ENCODE measurements at places on chromosomes 11 and 22.
A peak's percentile ranks its signal among the peaks of the same experiment; 100 is the strongest.

DNA sequence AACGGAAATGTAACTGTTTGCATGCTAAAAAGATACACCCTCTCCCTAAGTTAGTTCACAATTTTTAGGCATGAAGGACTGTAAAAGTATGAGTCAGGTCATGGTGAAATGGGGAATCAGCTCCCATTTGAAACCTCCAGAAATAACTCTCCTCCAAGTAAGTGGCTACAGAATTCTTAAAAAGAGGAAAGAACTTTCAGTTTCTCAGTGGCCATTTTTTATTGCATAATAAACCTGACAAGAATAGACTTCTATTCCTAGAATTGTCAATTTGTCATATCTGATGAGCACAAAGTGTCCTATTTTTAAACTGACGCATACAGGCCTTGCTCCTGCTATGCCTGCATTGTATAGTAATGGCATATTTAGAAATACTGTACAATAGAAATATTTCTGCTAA, 612.2 kb downstream of the CNTN5 start:
- H3K27me3 ChIP-seq, result no peaks in the 10 kb centered on the region
- peak overlapping the region; percentile 36 for H3K27ac ChIP-seq

- H3K4me1 ChIP-seq, result peaks cover 24% of the 10 kb centered on the region
- no peak overlapping the region for H3K27ac ChIP-seq
- DNase-seq, result peak; percentile 76
These were observed 21.9 kb downstream of the SUN2 start for GRCh38 chr22:38733724-38734381.

- H3K27ac ChIP-seq, result no peak overlapping the region
- no peaks in the 10 kb centered on the region for H3K4me1 ChIP-seq
- H3K27me3 ChIP-seq, result no peaks in the 10 kb centered on the region
- no peak for DNase-seq
- H3K4me3 ChIP-seq, result no peak overlapping the region
These were observed 49.9 kb downstream of the ALX4 start for GRCh38 chr11:44260081-44260480.

DNA sequence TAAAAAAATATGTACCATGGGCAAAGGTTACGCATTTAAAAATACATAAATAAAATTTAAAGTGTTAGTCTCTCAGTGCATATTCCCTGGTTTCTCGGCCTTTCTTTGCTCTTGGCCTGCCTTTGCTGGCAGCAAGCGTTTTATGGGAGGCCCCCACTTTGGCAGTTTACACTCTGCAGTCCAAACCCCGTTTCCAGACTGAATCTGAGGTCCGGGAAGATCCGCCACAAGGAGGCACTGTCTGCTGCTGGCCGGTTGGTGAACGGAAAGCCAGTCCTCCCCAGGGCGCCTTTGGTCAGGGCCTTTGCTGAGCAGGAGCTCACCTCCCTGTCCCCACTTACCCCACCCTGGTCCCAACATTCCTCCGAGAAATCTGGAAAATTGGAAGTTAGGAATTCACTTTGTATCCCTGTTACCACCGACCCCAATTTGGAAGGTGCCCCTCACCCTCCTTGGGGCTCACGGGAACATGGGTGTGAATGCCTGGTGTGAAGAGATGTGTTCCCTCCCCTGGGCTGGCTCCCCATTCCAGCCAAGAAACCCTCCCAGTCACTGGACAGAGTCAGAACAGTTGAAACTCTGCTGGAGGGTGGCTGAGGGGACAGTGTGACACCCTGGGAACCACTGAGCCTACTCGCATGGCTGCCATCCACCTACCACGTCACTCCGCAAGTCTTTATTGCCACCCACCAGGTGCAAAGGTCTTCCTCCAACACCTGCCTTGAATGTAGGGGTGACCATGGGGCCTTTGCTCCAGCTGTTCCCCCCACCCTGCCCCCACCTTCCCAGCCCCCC, 9.4 kb upstream of the SF1 start:
- no peak overlapping the region for H3K4me3 ChIP-seq
- no peak overlapping the region for H3K27ac ChIP-seq
- H3K27me3 ChIP-seq, result no peaks in the 10 kb centered on the region
- peak; percentile 83 for DNase-seq
- H3K36me3 ChIP-seq, result peaks cover 12% of the 10 kb centered on the region

GRCh38 chr11:103940551-103940950, 95.9 kb upstream of the DDI1 start:
- DNase-seq, result no peak
- no peak overlapping the region for H3K4me3 ChIP-seq
- no peak overlapping the region for H3K27ac ChIP-seq
- H3K36me3 ChIP-seq, result no peaks in the 10 kb centered on the region

GRCh38 chr11:122656073-122656630, 630 bp downstream of the UBASH3B start:
- DNase-seq, result peak; percentile 37
- H3K36me3 ChIP-seq, result no peaks in the 10 kb centered on the region
- H3K4me3 ChIP-seq, result peak overlapping the region; percentile 34

DNA sequence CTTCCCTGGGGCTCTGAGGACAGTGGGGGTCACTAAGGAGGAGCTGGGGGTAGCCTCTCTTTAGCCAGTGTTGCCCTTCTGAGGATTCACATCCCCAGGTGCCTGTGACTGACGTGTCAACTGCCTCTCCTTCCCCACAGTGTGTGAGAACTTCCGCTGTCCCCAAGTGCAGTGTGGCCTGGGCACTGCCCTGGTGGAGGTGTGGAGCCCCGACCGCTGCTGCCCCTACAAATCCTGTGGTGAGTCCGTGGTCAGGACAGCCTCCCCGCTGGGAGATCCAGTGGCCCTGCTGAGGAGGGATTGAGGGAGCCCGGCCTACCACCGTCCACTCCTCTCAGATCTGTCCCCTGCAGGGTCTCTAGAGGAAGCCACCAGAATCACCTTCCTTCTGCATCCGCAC, 81.1 kb upstream of the MYOD1 start:
- H3K27ac ChIP-seq, result no peak overlapping the region
- H3K27me3 ChIP-seq, result no peaks in the 10 kb centered on the region
- H3K36me3 ChIP-seq, result no peaks in the 10 kb centered on the region
- DNase-seq, result no peak

DNA sequence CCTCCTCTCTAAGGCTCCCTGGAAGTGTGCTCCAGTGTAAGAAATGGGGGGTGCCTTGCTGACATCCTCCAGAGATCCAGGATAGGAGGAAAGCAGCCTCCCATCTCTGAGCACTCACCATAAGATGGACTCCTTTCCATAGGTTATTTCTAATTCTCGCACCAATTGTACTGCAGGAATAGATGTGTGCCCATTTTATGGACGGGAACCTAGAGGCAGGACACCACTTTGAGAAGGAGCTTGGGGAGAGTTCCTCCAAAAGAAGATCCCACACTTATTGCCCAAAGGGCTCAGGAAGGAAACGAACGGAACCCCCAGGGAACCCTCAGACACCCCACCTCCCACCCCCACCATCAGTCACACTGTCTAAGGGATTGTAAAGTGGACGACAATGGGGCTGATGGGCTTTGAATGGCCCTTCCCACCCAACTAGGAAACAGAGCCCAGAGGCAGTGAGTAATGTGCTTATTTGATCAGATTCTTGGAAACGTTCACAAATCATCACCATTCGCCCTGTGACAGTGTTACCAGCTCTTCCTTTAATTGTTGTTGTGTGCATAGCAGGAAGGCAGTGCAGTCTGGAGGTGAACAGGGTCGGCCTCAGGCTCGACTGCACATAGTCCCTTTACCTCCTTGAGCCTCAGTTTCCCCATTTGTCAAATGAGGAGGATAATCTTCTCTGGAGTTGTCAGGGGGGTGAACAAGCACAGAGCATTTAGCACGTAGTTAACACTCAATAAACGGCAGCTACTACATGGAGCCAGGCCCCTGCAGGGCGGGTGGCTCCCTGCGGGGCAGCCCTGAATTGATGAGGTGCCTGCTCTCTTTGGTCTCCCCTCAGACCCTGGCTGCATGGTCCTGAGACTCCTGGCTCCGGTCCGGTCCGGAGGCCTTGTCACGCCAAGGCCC, 8.4 kb upstream of the MN1 start:
- no peak for DNase-seq
- H3K4me1 ChIP-seq, result no peaks in the 10 kb centered on the region
- no peaks in the 10 kb centered on the region for H3K27me3 ChIP-seq
- H3K4me3 ChIP-seq, result no peak overlapping the region
- no peak overlapping the region for H3K27ac ChIP-seq

GRCh38 chr11:129308241-129308865, 67.3 kb upstream of the BARX2 start:
- no peak overlapping the region for H3K4me3 ChIP-seq
- H3K36me3 ChIP-seq, result no peaks in the 10 kb centered on the region
- H3K27me3 ChIP-seq, result peaks cover 5% of the 10 kb centered on the region

GRCh38 chr11:63611395-63611747, 2.9 kb downstream of the PLAAT3 start:
- no peak overlapping the region for H3K4me3 ChIP-seq
- no peak for DNase-seq
- H3K27me3 ChIP-seq, result no peaks in the 10 kb centered on the region
- H3K4me1 ChIP-seq, result peaks cover 24% of the 10 kb centered on the region

- DNase-seq, result no peak
- H3K4me3 ChIP-seq, result no peak overlapping the region
- peaks cover 36% of the 10 kb centered on the region for H3K4me1 ChIP-seq
- H3K27ac ChIP-seq, result no peak overlapping the region
- no peaks in the 10 kb centered on the region for H3K36me3 ChIP-seq
These were observed 48.0 kb downstream of the ME3 start for GRCh38 chr11:86624366-86624765.

- H3K36me3 ChIP-seq, result no peaks in the 10 kb centered on the region
- no peaks in the 10 kb centered on the region for H3K27me3 ChIP-seq
- no peak for DNase-seq
These were observed 320.5 kb downstream of the AASDHPPT start for GRCh38 chr11:106397787-106398501.

DNA sequence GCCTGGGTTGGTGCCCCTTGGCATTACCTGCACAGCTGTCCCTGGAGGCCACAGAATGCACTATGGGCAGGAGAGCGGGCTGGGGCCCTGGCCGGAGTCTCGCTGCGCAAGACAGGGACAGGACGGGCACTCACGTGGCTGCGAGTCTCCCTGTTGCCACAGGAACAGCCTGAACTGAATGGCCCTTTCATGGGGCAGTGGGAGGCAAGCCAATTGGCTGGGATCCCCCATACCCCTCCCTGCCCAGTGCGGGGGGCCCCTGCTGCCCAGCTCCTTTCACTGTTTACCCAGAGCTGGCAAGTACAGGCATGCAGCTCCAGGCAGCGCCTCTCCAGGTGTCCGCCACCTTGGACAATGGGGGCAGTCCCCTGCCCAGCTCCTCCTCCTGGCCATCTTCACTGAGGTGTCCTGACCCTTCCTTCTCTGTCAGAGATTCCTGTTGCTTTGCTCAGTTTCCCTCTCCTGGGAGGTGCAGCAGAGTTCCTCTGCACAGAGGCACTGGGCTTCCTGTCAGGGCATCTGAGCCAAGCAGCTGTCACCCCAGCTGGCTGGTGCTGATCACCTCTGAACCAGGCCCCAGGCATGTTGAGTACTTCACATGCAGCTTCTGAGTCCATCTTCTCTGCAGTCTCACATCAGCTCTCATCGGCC, 5.2 kb downstream of the USP2 start:
- H3K36me3 ChIP-seq, result no peaks in the 10 kb centered on the region
- peak overlapping the region; percentile 92 for H3K27ac ChIP-seq
- H3K27me3 ChIP-seq, result no peaks in the 10 kb centered on the region
- H3K4me1 ChIP-seq, result peaks cover 46% of the 10 kb centered on the region
- no peak overlapping the region for H3K4me3 ChIP-seq

- H3K27ac ChIP-seq, result no peak overlapping the region
- H3K4me3 ChIP-seq, result no peak overlapping the region
- H3K4me1 ChIP-seq, result peaks cover 20% of the 10 kb centered on the region
- DNase-seq, result peak; percentile 60
- H3K27me3 ChIP-seq, result no peaks in the 10 kb centered on the region
These were observed 113.5 kb downstream of the SLC1A2 start for GRCh38 chr11:35305670-35306382.

DNA sequence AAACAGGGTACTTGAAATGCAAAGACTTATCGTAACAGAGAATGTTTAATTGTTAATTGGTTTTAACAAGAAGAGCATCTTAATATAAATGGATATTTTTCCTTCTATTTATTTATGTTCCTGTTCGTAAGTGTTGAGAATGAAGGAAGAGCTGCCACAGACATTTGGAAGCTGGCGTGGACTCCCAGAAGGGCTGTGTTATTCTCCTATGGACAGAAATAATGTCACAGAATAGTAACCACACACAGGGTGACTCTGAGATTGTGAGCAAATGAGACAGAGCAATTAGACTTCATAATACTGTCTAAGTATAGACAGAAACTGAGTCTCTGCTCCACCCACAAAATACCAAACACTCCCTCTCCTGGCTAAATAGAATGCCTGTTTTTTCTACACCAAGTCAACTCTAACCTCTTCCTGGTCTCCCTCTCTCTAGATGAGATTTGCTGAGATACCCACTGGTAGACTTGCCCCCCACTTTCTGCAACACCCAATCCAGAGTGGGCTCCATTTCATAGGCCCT, 6.1 kb downstream of the APOL3 start:
- DNase-seq, result no peak
- H3K4me3 ChIP-seq, result no peak overlapping the region
- no peak overlapping the region for H3K27ac ChIP-seq
- no peaks in the 10 kb centered on the region for H3K27me3 ChIP-seq
- peaks cover 68% of the 10 kb centered on the region for H3K4me1 ChIP-seq

DNA sequence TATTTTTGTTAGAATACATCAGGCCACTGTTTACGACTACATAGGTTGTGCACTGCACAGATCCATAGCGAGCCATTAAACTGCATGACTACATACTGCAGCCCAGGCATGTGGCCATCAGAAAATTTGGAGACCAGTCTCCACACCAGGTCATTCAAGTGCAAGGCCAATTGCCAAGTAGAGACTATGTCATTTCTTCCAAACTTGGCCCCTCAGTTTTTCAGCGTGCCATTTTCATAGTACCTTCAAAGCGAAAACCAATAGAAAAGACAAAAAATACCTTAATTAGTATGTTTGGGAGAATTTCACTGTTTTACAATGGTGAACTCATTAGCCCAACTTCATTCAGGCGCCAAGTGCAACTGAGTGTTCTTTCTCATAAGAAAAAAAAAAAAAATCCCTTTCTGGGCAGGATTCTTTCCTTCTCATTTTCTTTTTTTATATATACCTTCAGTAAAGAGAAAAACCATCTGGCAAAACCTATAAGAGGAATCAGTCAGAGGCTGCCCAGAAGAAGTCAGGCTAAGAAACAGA, 30.4 kb downstream of the PAMR1 start:
- peaks cover 10% of the 10 kb centered on the region for H3K4me1 ChIP-seq
- no peak overlapping the region for H3K27ac ChIP-seq
- H3K36me3 ChIP-seq, result no peaks in the 10 kb centered on the region
- no peaks in the 10 kb centered on the region for H3K27me3 ChIP-seq
- DNase-seq, result no peak

GRCh38 chr11:72969894-72970335, 155.7 kb downstream of the ATG16L2 start:
- peaks cover 11% of the 10 kb centered on the region for H3K4me1 ChIP-seq
- no peaks in the 10 kb centered on the region for H3K36me3 ChIP-seq
- no peaks in the 10 kb centered on the region for H3K27me3 ChIP-seq
- H3K27ac ChIP-seq, result peak overlapping the region; percentile 47
- DNase-seq, result no peak

- H3K36me3 ChIP-seq, result no peaks in the 10 kb centered on the region
- H3K4me3 ChIP-seq, result no peak overlapping the region
- no peak overlapping the region for H3K27ac ChIP-seq
These were observed 131.0 kb downstream of the SLC1A2 start for GRCh38 chr11:35288309-35288708.

- H3K4me1 ChIP-seq, result peaks cover 21% of the 10 kb centered on the region
- DNase-seq, result peak; percentile 27
- H3K4me3 ChIP-seq, result no peak overlapping the region
- H3K27me3 ChIP-seq, result no peaks in the 10 kb centered on the region
- H3K36me3 ChIP-seq, result no peaks in the 10 kb centered on the region
These were observed 6.0 kb upstream of the UCP3 start for GRCh38 chr11:74014880-74015279.

GRCh38 chr11:44338026-44338425, 28.1 kb upstream of the ALX4 start:
- no peaks in the 10 kb centered on the region for H3K4me1 ChIP-seq
- H3K36me3 ChIP-seq, result no peaks in the 10 kb centered on the region
- no peak overlapping the region for H3K4me3 ChIP-seq
- peaks cover 32% of the 10 kb centered on the region for H3K27me3 ChIP-seq
